ENCODE measurements at places on chromosomes 1 and 21.

DNA sequence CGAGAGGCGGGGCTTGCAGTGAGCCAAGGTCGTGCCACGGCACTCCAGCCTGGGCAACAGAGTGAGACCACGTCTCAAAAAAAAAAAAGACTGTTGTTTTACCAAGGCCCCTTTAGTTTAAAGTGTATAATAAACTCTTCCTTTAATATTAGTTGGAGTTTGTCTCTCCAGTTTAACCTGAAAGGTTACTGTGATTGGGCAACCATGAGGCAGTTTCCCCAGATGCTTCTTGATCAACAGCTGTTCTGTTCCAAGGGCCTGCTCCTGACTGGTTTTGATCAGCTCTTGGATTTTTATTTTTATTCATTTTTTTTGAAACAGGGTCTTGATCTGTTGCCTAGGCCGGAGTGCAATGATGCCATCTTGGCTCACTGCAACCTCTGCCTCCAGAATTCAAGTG is 18.1 kb upstream of the C2CD2 start:
- DNase-seq, result no peak

DNA sequence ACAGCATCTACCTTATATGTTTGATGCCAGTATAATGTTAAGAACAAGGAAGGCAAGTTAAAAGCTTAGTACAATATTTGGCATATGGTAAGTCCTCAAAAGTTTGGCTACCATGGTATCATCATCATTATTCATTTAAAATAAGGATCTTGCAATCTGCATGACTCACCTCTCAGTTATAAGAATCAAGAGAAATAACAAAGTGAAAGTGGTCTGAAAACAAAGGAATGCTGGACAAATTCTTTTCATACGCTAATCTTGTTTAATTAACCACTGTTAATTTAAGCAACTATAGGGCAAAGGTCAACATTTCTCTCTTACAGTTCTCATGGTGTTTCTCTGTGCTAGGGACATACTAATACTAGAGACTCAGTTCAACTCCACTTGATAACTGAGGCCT is 13.0 kb upstream of the CLDN19 start:
- DNase-seq, result no peak

DNA sequence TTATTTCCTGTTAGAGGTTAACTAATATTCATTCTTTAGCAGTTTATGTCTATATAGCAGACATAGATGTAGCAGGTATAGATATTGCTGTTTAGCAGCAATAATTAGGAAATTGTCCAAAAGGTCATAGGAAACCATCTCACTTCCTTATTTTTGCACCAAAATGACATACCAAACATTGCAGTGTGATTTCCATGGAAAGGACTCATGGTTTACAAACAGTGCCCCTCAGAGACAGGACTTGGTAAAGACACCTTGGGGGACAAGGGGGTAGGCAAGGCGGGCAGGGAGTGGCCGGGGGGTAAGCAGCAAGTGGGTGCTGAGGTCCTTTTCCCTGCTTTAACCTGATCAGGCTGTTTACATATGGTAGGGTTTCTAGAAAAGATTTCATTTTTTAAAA is 30.5 kb downstream of the BATF3 start:
- no peak for DNase-seq

- DNase-seq, result no peak
Observed at GRCh38 chr1:203170625-203171330, 4.8 kb downstream of the MYBPH start.

DNA sequence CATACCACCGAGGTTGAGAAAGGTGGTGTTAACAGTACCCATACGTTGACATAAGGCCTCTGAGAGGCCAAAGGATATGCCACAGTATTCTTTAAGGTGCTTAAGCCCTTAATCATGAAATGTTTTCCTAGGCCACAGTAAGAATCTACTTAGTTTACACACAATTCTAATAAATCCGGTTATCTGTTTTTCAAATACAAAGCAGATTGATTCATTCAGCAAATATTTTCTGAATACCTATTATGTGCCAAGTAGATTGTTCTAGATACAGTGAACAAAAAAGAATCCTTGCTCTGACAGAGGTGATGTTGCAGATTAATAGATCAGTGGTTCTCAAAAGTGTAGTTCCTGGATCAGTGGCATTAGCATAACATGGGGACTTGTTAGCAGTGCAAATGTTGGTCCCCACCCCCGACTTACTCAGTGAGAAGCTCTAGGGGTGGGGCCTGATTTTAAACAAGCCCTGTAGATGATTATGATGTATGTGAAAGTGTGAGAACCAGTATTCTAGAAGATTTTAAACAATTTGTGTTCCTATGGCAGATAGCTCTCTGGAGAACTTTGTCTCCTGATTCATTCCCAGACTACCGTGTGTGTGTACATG is 61.6 kb downstream of the NFIA start:
- DNase-seq, result no peak

- DNase-seq, result no peak
Observed at GRCh38 chr1:30933874-30934252, 25.3 kb upstream of the SDC3 start.
